ENCODE measurements at places on chromosomes 5 and 9.

DNA sequence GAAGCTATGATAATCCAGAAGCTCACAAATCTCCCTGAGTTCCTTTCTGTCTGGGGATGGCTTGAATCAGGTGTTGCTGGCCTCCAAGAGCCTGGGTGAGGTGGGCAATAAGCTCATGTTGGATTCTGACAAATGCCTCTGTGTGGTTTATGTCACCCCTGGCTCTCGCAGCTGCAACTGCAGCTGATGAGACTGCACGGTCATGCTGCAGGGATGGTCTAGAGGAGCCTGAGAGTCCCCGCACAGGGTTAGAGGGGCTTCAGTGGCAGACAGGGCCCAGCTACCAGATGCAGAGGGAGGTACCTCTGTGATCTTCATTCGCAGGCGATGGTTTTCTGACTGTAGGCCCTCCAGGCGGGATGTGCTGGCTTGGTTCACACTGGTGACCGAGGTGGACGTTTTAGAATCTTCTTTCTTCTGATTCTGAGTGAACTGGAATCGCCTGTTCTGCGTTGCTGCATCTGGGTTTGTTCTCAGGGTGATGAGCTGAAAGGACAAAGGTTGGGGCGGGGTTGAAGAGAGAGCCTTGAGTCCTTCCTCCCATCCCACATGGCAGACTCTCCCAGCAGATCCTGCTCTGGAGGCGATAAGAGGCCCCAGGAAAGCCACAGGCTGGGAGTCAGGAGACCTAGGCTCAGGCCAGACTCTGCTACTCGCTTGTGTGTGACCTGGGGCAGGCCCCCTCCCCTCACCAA, 47.6 kb upstream of the TBC1D2 start:
- DNase-seq: no peak

DNA sequence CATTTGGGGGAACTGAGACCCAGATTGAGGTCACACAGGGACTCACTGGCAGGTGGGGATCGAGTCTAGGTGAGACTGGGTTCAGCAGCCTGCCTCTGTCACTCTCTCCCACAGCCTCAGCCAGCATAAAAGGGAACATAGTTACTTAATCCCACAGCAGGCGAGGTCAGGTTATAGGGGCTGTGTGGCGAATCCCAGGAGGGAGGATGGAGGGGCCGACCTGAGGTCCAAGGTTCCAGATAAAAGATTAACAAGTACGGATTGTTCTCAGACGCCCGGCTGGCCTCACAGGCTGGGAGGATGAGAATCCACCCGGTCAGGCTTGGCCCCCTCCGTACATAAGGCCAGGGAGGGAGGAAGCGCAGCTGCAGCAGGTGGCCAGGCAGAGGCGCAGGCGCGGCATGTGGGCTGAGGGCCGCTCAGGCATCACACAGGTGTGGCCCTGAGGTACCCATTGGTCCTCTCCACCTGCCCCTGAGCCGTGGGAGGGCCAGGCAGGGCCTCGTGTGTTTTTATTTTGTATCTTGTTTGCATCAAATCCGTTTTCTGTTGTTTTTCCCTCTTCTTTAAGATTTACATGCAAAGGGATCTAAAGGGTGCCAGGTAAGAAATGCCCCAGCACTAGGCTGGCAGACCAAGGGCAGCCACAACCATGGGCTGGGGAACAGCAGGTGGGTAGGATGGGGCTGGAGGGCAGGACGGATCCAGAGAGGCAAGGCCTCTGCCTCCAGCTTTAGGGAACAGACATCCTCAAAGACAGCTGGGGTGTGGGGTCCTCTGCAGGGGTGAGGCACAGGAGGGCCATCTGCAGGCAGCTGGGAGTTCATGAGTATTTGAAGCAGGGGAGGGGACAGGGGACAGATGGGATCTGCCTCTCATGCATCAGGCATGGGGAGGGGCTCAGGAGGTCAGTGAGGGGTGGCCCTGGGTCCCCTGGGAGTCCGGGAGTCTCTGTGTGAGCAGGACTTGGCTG, 3.6 kb downstream of the SUSD3 start:
- DNase-seq: no peak

DNA sequence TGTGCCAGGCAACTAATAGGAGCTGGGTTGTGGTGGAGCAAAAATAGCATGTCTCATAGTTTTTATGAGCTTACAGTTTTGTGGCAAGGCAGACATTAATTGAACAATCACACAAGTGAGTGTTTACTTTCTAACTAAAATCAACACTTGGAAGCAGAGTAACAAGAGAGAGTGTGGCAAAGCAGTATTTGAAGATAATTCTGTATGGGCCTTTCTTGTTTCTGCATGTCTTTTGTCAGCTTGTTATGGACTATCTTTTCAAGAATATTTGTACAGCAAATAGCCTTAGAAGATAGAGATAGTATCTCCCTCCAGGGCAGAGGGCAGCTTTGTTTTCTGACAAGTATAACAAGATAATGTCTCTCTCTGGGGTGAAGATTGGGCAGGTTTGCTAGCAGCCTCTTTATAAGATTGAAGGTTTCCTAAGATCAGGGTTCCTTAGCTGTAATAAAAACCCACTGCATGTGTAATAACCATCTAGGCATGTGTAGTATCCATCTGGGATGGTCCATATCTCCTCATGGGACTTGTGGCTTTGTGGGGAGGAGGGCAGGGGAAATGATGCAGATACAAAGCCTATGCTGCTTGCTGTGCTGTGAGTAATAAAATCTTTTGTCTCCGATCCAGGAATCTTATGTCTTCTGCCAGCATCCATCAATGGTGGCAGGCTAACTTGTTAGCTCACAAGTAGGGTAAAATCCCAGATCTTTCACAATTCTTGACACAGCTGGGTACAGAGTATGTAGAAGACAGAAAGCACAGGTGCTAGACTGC, 479.9 kb downstream of the KDM4C start:
- no peak for DNase-seq

DNA sequence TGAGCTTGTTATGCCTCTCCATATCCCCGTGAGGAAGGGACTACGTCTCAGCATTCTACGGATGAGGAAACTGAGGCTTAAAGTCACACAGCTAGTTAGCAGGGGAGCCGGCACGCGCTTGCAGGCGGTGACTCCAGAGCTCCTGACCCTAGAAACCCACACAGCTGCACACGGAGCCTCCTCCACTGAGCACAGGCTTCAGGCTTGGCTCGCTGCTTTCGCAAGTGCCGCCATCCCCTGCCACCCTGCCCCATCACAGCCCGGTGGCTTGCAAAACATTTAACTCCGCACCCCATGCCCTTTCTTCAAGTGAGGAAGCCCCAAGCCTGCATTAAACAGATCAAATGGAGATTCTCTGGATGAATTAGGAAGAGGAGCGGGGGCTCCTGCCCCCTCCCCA, 138.3 kb downstream of the HSD17B3 start:
- no peak for DNase-seq

DNA sequence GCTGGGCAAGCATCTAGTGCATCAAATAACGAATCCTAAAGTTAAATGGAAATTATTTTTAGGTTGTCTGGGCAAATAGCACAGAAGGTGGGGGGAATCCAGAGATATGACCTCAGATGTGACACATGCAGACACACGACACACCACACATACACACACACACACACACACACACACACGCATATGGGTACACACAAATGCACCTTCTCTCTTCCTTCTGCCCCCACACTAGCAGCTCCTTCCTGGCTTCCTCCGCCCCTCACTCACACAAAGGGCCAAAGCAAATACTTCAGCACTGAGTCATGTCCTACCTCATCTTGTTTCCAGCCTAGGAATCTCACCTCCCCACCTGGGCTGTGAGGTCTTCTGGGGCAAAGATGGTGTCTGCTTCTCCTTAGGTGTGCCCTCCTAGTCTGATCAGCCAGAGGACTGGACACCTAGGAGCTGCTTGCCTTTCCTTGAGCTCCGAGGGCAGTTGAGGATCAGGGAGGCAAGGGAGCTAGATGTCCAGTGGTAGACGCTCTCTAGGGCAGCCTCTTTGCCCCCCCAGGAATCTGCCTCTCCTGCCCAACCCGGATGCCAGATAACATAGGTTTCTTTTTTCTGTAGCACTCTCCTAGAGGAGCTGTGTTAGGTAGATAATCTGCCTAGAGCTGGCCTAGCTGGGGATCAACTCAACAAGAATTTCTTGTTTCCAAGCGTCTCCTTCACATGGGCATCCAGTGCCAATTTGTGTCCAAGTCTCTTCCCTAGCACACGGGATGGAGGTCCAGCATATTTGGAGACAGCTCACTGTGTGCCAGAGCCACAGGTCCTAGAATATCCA, 14.3 kb upstream of the JADE2 start:
- no peak for DNase-seq

- no peak for DNase-seq
These were observed 951 bp downstream of the UNC13B start for GRCh38 chr9:35162605-35163315.

- DNase-seq: no peak
These were observed 83.3 kb downstream of the ZNF354C start for GRCh38 chr5:179143446-179143845.

DNA sequence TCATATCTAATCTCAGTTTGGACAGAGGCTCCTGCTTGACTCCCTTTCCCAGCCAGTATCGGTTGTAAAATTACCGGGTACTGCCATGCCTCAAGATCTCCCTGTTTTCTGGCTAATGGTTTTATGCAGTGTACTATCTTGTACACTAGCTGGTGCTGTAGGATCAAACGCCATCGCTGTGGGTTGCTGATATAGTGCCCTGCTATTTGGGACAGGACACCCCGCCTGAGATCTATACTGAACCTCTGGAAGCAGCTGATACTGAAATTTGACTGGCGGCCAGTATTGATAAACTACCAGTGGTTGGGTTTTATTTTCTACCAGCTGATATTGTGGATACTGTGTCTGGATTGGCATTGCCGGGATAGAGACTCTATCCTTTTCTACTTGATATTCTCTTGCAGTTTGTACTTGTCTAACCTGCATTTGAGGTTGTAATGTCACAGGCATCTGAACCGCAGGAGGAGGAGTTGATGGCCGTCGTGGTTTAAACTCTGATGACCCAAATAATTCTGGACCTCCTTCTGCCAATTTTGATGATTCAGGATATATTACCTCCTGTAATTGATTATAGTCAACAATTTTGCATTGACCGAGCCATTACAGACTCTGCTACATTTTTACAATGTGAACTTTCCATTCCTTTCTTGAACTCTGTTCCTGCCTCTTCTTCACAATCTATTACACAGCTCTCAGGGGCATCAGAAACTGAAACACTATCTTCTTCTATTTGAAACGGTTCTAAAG, 112.5 kb upstream of the LARP1 start:
- DNase-seq: no peak

- no peak for DNase-seq
These were observed 4.2 kb upstream of the ENTPD8 start for GRCh38 chr9:137445275-137445807.

DNA sequence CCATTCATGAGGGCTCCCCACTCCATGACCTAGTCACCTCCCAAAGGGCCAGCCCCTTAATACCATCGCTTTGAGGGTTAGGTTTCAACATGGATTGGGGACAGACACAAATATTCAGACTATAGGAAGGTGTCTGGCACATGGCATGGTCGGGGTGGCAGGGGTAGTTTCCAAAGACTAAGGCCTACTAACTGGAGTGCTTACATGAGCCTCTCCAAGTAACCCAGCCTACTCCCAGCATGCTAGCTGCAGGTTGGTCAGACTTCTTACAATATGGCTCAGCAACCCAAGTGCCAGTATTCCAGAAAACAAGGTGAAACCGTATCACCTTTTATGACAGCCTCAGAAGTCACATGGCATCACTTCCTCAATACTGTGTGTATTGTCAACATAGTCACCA, 19.9 kb upstream of the OTULINL start:
- no peak for DNase-seq
